ENCODE measurements at places on chromosomes 5 and 9. TPM values are rescaled to one million over a fixed set of nuclear protein-coding genes. Genes with fewer than 3 reads are reported as not detected.

Gene EXD3
- 6.6 TPM for total RNA-seq

Gene ORM2
- total RNA-seq, result not detected

Gene HRH2
- 0.51 TPM for total RNA-seq

Gene FNBP1
- total RNA-seq, result 12.3 TPM

Gene LCN15
- total RNA-seq, result not detected

Gene LHFPL2
- total RNA-seq, result 55.7 TPM

Gene EIF4E1B
- total RNA-seq, result not detected

Gene SEC61B
- 307 TPM for total RNA-seq

Gene ALDH1A1
- total RNA-seq, result 5,926 TPM

Gene PAX5
- not detected for total RNA-seq

Gene MYOT
- total RNA-seq, result not detected
